ENCODE measurements at places on chromosomes 7 and 10. TPM values are rescaled to one million over a fixed set of nuclear protein-coding genes. Genes with fewer than 3 reads are reported as not detected.

DNA sequence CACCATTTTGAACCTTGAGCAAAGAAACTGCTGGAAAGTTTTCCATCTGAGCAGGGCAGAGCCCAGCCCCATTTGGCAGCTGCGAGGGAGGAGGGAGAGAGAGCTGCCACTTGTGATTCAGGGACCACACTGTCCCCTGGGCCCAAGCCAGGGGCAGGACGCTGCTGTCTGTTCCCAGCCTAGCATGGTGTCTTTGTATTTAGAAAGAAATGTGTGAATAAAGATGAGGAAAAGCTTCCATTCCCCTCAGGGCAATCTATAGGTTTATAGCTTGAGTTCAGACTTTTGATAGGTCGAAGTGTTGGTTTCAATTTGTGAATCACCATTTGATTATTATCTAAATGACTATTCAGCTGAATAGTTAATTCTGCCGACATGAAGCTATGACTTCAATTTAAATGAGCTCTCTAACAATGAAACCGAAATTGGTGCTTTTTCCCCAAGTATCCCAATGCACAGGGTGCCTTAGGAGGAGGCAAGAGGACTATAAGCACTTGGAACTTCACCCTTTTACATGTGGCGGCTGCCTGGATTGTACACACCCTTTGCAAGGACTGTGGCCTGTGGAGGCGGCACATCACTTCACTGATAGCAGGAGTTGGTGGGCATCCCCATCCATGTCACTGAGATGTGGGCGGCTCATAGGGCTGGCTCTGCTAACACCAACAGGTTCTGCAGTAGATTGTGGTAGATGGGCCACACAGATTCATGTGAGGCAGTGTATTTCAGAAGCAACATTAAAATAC lies 223.5 kb downstream of the CCDC3 start:
- peak; percentile 27 for DNase-seq

GRCh38 chr7:156014201-156014600 lies 201.9 kb upstream of the SHH start:
- DNase-seq, result no peak

DNA sequence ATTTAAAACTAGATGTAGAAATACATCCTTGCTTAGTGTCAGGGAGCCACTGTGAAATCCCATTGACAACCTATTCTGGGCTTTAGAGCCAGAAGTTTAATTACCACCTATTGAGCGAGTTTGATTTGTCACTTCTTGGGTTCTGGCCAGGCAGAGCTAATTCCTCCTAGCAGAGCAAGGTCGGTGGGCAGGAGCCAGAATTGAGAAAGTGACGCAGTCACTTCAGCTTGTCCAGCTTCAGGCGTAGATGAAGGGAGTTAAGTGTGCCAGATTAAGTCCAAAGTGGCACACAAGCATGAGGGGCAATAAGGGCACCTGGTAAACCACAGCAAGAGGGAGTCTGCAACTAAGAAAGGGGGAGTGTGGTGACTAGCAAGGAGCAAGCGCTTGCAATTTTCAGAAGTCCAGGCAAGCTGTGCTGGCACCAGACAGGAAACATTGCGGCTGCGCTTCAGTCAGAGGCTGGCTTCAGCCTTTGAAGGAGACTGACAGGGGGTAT lies 119.4 kb downstream of the ST7 start:
- peak; percentile 92 for DNase-seq

GRCh38 chr7:100586266-100587025 lies at the start of gene FBXO24:
Gene FBXO24 (plus strand): TSS chr7:100586328. CDS start chr7:100586626, 298 bp downstream.
- DNase-seq, result peak; percentile 100

DNA sequence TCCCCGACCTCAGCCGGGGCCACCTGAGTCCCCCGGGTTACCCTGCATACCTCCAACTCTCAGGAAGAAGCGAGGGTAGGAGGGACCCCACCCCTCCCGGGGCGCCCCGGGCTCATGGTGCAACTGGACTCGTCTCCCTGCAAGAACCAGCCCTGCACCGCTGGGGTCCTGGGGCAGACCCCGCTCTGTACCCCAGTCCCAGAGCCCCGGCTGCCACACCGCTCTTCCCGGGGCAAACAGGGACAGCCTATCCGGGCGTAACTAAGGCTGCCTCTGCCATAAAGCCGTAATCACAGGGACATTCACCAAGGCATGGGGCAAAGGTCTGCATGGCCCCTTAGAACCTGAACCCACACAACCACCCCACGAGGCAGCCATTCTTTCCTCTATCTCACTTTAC lies 6.7 kb upstream of the MAFK start:
- no peak for DNase-seq

Gene ATP5MK
- total RNA-seq, result 454 TPM

Gene SCD
- total RNA-seq, result 216 TPM

Gene FAM20C
- total RNA-seq, result 143 TPM
